Uterine smooth muscle cell (primary cell): ENCODE measurements at places on chromosomes 12 and 14. TPM values are rescaled to one million over a fixed set of nuclear protein-coding genes. Genes with fewer than 3 reads are reported as not detected.

PDE3A gene
- 1.4 and 1.7 TPM in 2 replicates for total RNA-seq

DCAF11 gene
- 56.0 and 64.2 TPM in 2 replicates for total RNA-seq

KRT75 gene
- not detected in 2 replicates for total RNA-seq

WSCD2 gene
- not detected in 2 replicates for total RNA-seq
